ENCODE measurements at places on chromosomes 1 and 21.

GRCh38 chr1:37868466-37868865 lies 9.1 kb upstream of the MTF1 start:
- no peak overlapping the region for H3K4me3 ChIP-seq
- no peak overlapping the region for H3K27ac ChIP-seq
- H3K27me3 ChIP-seq = no peaks in the 10 kb centered on the region
- H3K36me3 ChIP-seq = 0 out of 2 replicates have a peak, but pooled peaks cover 4% of the 10 kb centered on the region
- H3K4me1 ChIP-seq = peaks cover 20% of the 10 kb centered on the region

GRCh38 chr1:89989799-89990198 lies 5.1 kb upstream of the ZNF326 start:
- no peak overlapping the region for H3K27ac ChIP-seq
- H3K4me1 ChIP-seq = no peaks in the 10 kb centered on the region
- no peaks in the 10 kb centered on the region for H3K27me3 ChIP-seq
- no peak for DNase-seq
- H3K36me3 ChIP-seq = no peaks in the 10 kb centered on the region

DNA sequence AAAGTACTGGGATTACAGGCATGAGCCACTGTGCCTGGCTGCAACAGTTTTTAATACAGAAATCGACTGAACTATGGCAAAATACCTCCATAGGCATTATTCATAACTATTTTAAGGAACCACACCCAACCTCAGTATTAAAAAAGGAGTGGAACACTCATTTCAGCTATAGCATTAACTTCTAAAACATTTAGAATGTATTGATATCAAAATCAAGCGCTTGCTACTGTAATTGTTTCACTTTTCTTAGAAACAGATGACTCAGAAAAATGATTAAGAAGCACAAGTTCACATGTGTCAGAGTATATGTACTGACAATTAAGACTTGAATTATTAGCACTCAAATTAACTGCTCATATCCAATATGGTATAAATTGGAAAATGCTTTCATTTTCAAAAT lies 15.1 kb downstream of the AIDA start:
- H3K36me3 ChIP-seq = peaks cover 6% of the 10 kb centered on the region
- H3K4me1 ChIP-seq = no peaks in the 10 kb centered on the region
- H3K4me3 ChIP-seq = no peak overlapping the region
- no peak for DNase-seq
- H3K27ac ChIP-seq = no peak overlapping the region

GRCh38 chr1:36482724-36483388 lies at the start of gene CSF3R:
CSF3R (minus strand) TSS chr1:36482913; CDS start chr1:36479496, 3,417 bp downstream.
- H3K36me3 ChIP-seq = no peaks in the 10 kb centered on the region
- no peak within 1 kb of the TSS for H3K27ac ChIP-seq
- no peaks in the 10 kb centered on the region for H3K4me1 ChIP-seq

All from HCT116 (cell line).